ENCODE measurements at places on chromosomes 3 and 15. TPM values are rescaled to one million over a fixed set of nuclear protein-coding genes. Genes with fewer than 3 reads are reported as not detected.

Gene LRRC3B
- not detected for total RNA-seq

DNA sequence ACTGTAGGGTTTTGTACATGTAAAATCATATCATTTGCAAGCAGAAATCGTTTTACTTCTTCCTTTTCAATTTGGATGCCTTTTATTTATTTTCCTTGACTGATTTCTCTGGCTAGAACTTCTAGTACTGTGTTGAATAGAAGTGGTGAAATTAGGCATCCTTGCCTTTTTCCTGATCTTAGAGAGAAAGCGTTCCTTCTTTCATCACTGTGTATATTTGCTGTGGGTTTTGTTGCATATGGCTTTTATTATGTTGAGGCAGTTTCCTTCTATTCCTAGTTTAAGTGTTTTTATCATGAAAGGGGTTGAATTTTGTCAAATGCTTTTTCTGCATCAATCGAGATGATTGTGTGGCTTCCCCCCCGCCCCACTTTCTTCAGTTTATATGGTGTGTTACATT lies 140.9 kb downstream of the ATG7 start:
- DNase-seq, result no peak

DNA sequence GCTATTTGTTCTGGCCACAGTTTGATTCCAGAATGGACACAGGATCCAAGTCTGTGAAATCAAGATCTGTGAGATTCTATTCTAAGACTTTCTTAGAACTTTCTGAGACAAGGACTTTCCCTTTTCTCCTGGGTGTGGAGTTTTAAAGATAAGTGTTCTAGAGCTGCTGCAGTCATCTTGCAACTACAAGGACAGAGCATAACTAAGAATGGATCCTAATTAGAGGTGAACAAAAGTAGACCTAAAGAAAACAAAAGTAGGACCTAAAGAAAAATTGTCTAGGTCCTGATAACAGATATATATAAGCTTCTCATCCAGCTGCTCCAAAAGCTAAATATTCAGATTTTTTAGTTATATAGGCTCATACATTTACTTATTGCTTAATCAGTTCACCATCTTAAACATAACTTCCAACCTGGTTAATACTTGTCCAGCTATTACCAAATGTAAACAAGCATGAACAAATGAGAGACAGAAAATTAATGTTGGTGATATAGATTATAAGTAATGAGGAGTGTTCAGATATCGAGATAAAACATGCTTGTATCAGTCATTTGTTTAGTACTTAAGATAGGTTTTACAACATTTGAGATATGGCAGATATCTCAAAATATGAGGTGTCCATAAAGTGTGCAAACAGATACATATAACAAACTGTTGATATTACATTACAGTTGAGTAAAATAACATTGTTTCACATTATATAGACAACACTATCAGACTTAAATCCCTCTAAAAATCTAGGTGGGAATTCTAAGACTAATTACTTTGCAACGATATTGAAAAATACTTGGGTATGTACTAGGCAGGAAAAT lies 75.1 kb downstream of the CD200 start:
- DNase-seq, result no peak

DNA sequence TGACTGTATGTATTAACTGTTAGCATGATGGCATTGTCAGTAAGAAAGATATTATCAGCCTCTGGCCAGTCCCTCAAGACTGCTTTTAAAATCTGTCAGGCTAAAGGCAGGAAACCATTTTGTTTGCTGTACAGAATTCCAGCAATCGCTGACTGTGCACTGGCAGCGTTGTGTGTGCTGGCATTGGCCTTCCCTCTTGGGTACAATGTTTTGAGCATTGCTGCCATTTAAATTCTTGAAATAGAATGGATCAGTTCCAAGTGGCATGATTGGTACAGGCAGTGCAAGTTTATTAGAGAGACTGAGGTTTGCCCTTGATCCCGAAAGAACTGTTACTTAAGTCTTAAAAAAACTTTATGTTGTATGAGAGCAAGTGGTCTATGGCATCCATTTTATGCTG lies 788.7 kb downstream of the OTOL1 start:
- no peak for DNase-seq

GRCh38 chr3:117238806-117239205 lies 529.2 kb downstream of the TUSC7 start:
- no peak for DNase-seq

DNA sequence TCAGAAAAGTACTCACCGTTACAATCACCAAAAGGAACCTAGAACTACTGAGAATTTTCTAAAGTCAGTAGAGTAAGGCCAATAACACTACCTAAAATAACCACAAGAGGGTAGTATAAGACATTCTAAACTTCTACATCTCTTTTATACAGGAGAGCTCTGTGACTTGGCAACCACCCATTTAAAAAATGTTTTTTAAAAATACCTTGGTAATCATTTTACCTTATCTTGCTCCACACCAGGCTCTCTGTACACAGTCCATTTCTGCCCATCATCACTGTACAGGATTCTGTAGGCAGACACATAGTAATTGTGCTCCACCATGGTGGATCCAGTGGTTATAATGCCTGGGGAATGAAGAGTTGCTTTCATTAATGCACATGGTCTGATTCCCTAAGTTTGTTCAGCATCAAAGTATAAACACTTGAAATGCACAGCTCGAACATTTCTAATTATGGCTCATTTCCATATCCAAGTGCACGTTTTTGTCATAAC lies 54.5 kb downstream of the ST3GAL6 start:
- peak; percentile 36 for DNase-seq

DNA sequence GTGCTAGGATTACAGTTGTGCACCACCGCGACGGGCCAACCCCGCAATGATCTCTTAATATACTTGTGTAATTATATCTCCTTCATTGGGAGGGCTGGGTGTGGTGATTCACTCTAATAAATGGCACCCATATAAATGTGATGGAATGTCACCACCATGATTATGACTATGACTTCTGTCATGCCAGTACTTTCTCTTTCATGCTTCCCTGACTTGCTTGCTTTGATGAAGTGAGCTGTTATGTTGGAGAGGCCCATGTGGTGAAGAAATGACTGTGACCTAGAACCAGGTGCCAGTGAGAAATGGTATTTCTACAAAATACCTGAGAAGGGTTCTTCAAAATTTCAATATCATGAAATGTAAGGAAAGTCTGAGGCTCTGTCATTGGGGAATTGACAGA lies 24.4 kb upstream of the TP63 start:
- no peak for DNase-seq

DNA sequence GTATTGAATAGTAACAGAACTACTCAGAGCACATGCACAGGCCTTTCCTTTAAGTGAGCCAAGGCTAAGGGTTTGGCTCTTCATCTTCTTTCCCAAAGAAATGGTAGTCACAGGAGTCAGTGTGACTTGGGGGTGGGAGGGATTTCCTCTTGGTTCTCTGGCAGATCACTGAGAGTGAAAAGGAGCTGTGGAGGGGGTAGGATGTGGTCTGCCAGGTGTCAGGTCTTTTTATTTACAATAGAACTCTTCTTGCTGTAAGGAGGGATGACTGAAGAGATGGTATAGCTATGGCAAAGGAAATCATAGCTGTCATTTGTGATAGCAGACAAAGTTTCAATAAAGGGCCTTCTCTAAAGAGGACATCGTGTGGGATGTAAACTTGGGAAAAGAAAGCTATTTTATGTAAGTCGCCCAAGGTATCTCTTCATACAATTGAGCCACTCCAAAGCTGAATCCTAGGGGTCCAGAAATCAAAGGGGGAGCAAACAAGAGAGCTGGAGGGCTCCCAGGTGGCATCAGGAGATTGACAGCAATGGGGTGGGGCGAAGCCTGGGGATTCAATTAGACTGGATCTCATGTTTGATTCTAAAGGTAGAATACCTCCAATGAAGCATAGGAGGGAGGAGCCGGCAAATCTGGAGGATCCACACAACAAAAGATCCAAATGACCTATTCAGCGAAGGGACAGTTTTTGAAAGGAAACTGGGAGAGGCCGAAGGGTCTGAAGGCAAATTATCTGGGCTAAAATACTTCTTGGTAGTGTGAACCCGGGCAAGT lies 20.0 kb upstream of the CHD2 start:
- DNase-seq, result no peak

Gene PTPRG
- total RNA-seq, result 30.5 TPM

DNA sequence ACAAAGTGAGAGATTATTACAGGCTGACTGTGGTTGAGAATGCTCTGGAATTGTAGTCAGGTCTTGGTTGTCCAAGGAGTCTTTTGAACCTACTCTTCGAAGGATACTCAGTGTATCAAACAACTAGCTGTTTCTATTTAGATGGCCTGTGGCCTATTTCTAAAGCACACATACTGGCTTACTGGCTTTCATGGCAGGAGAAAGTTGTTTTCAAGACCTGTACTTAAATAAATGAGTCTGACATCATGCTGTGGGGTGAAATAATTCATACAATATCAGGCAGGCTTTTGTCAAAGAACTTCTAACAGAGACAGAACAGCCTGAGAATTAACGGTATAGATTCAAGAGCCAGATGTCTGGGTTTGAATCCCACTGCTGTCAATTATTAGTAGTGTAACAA lies 316.7 kb upstream of the SEMA6D start:
- DNase-seq, result no peak

Gene ADAMTS7
- total RNA-seq, result 83.0 TPM

- no peak for DNase-seq
Measured at GRCh38 chr15:99279290-99279689, 28.0 kb downstream of the LRRC28 start.

GRCh38 chr3:124770336-124771082 lies 40.3 kb downstream of the UMPS start:
- no peak for DNase-seq

Gene EIF4G1
- total RNA-seq, result 424 TPM

Measured in glomerular endothelial cell (primary cell).